ENCODE measurements at places on chromosomes 6 and 20. TPM values are rescaled to one million over a fixed set of nuclear protein-coding genes. Genes with fewer than 3 reads are reported as not detected.

GRCh38 chr6:35208419-35208818 lies 5.3 kb upstream of the SCUBE3 start:
- H3K4me3 ChIP-seq: no peak overlapping the region
- DNase-seq: no peak
- H3K27ac ChIP-seq: no peak overlapping the region
- peaks cover 63% of the 10 kb centered on the region for H3K27me3 ChIP-seq
- peaks cover 6% of the 10 kb centered on the region for H3K4me1 ChIP-seq

DNA sequence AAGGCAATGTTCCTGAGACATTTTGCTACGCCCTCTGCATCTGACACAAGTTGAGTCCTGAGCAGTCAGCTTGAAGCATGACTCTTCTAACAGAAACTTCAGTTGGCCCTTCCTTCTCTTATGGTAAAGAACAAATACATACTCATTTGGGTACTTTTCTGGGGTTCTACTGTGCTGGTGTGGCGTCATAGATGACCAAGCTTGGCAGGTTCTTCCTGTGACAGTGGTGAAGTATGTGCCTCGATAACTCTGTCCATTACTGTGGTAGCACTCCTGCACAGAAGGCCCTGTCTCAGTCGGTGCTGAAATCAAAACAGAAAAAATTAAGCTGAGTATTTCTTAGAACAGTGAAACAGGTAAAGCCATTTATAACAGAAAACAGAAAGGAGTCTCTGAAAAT lies 152.5 kb downstream of the SLC22A3 start:
- H3K36me3 ChIP-seq: peaks cover 7% of the 10 kb centered on the region
- H3K27me3 ChIP-seq: no peaks in the 10 kb centered on the region
- H3K4me3 ChIP-seq: no peak overlapping the region
- H3K27ac ChIP-seq: no peak overlapping the region
- no peaks in the 10 kb centered on the region for H3K4me1 ChIP-seq

DNA sequence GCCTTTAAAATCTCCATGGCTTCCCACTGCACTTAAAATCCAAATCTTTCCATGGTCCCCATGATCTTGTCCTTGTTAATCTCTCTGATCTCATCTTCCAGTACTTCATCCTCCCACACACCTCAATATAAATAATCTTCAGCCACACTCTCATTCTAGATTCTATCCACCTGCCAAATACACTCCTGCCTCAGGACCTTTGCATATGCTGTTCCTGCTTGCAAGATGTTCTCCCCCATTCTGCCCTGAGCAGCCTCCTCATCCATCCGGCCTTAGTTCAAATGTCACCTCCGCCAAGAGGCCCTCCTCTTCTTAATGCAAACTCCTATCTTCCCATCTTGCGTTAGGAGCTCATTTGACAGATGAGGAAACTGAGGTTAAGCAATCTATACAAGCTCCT lies 77.4 kb downstream of the PREX1 start:
- H3K36me3 ChIP-seq: peaks cover 53% of the 10 kb centered on the region
- H3K4me3 ChIP-seq: no peak overlapping the region
- DNase-seq: no peak
- H3K27me3 ChIP-seq: no peaks in the 10 kb centered on the region
- peak overlapping the region; percentile 59 for H3K27ac ChIP-seq
- peaks cover 70% of the 10 kb centered on the region for H3K4me1 ChIP-seq

Gene ZKSCAN4
- 3.6 TPM for total RNA-seq

DNA sequence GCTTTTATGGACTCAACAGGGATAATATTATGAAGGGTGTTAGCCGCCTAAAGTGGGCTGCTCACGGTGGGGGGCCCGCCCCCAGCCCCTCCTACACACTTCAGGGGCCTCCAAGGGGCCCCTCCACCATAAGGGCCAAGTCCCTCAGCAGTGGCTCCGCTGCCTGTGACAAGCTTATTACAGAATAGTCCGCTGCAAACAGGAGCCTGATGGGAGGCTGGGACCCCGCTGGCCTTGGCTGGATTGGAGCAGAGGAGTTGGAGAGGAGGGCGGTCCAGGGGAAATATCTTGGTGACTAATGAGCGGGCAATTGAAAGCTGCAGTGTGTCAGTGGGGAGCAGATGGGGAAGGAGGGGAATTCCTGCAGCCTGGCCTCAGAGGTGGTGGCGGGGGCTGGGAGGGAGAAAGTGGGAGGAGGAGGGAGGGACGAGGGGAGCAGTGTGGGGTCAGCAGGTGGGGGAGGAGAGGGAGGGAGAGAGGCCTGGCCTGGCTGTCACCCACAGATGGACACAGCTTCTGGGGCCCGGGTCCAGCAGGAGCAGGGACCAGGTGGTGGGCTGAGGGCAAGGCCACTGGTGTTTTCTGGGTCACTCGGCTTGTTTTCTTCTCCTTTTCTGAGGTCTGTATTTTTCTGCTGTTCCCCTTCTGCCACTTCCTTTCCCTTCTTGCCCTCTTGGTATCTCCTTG lies 57.6 kb upstream of the FOXP4 start:
- peaks cover 22% of the 10 kb centered on the region for H3K27me3 ChIP-seq
- no peaks in the 10 kb centered on the region for H3K4me1 ChIP-seq
- no peaks in the 10 kb centered on the region for H3K36me3 ChIP-seq

DNA sequence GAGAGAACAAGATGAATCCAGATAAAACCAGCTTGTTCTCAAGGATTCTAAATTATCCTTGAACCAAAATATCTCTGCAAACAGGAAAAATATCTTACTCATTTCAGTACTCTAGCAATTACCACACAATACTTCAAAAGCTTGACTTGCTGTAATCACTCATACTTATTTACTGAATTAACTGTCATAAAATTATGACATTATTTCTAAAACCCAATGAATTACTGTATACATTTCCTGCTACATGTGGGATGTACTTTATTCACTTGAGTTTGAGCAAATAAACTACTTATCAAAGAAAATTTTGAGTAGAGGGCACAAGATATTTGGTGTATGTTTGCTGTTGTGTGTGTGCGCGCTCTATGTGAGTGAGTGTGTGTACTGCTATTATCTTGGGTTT lies 9.7 kb downstream of the EIF2S2 start:
- peaks cover 53% of the 10 kb centered on the region for H3K4me1 ChIP-seq
- peak overlapping the region; percentile 48 for H3K27ac ChIP-seq
- H3K36me3 ChIP-seq: peaks cover 73% of the 10 kb centered on the region
- H3K4me3 ChIP-seq: no peak overlapping the region
- no peaks in the 10 kb centered on the region for H3K27me3 ChIP-seq

Gene BFSP1
- total RNA-seq: 0.18 TPM

Gene CD83
- total RNA-seq: 24.7 TPM

Gene PCED1A
- 34.3 TPM for total RNA-seq

DNA sequence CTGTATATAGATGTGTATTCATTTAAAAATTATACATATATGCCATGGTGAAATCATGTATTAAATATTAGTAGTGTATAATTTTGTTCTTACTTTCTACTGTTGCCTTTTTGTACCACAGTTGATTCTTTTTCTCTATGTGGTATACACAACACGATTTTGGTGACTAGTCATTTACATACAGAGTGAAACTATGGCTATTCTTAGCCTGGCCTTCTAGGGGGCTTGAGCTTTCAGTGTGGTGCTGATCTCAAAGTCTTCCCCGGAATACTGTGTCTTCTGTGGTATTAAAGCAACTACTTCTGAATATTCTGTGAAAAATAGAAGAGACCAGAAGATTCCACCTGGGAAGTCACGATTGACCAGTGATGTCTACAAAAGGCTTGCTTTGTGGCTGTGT lies 301.9 kb downstream of the UTRN start:
- no peak overlapping the region for H3K4me3 ChIP-seq
- peaks cover 44% of the 10 kb centered on the region for H3K4me1 ChIP-seq

GRCh38 chr20:62067547-62068260 lies 2.0 kb upstream of the TAF4 start:
- peaks cover 5% of the 10 kb centered on the region for H3K36me3 ChIP-seq
- H3K4me3 ChIP-seq: peak overlapping the region; percentile 79
- peak overlapping the region; percentile 81 for H3K27ac ChIP-seq
- peak; percentile 19 for DNase-seq
- H3K27me3 ChIP-seq: no peaks in the 10 kb centered on the region

DNA sequence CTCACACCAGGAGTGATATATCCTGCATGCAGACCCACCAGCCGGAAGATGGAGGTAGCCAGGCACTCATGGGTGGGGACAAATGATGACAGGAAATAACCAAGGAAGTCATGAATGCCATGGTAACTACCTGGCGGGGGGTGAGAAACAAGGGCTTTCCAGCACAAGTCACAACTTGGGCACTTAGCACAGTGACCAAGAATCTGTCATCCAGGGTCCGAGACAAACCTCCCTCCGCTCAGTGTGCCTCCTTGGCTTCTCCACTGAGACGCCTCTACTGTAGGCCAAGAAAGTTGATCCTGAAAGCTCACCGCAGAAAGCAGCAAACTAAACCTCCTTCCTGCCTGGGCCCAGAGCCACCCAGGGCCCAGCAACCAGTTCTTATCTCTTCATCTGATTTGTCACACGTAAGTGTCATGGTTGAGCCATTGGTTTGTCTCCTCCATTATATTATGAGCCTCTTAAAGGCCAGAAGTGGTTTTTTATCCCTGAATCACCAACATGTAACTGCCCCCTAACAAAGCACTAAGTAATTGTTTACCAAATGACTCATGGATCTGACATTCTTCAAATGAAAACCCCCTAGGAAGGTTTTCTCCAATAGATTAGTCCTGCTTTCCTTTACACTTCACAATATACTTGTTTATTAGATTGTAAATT lies 84.3 kb upstream of the TAB2 start:
- peak; percentile 70 for DNase-seq
- peak overlapping the region; percentile 94 for H3K27ac ChIP-seq
- H3K4me3 ChIP-seq: peak overlapping the region; percentile 59
- no peaks in the 10 kb centered on the region for H3K36me3 ChIP-seq

DNA sequence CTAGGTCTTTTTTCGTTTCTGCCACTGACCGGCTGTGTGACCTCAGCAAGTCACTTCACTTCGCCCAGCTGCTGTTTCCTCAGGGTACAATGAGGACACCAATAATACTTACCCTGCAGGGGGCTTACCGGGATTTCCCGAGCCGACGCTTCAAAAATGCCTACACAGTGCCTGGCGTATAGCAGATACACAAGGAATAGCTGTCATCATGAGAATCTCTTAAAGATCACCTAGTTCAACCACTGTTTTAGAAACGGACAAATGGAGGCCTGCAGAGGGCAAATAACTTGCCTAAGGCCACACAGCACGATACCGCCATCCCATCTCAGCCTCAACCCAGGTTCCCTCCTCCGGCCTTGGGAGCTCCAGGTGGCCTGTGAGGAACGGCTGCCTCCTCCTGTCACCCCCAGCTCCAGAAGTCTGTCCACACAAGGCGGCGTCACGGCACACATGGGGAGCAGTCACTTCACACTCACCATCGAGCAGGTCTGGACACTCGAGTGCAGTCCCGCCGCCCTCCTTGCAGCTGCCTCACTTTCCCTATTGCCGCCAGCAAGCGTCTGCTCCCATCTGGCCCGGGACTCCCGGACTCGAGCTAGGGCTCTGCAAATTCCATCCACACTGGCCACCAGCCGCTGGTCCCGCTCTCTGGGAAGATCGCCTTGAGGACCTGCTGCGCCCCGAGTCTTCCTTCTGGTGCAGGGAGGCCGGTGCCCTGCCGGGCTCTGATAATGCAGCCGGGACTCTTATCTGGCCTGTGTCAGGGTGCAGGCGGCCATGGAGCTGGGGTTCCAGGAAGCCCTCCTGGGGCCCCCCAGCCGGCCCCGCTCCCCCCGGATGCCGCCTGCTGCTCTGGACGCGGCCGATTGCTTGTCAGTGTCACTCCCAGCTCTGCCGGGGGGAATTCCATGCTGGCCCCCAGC lies at the start of gene RIPOR3:
Gene RIPOR3, minus strand, starts transcription at position 893 of the 923 bp plus-strand sequence. Its CDS starts 414 bp downstream, at position 479.
- peaks cover 8% of the 10 kb centered on the region for H3K4me1 ChIP-seq
- H3K27ac ChIP-seq: no peak within 1 kb of the TSS
- H3K4me3 ChIP-seq: no peak within 1 kb of the TSS
- DNase-seq: peak; percentile 9
- H3K36me3 ChIP-seq: no peaks in the 10 kb centered on the region
- H3K27me3 ChIP-seq: peaks cover 36% of the 10 kb centered on the region

Gene RSPO3
- total RNA-seq: not detected

All from activated CD8-positive, alpha-beta T cell treated with anti-CD3 and anti-CD28 coated beads for 36 hours (primary cell).